Stimulated activated CD4-positive, alpha-beta T cell treated with anti-CD3 and anti-CD28 coated beads, Interleukin-2, amount 100 ng/mL, for 24 hours (primary cell): ENCODE measurements at places on chromosomes 4 and X.

DNA sequence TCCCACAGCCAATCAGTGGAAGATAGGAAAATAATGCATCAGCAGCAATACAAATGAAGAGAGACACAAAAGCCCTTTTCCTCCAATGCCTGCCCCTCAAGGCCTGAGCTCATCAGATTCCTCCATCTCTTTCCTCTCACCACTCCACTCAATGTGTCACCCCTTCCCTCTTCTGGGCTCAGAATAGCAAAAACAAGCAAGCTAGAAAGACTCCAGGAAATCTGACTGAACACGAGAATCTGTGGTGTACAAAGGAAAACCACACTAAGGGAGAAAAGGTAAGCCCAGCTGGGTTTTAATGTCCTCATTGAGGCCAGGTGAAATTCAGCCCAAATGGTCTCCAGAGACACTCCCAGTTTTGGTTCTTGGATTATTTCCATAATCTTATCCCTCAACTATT is 46.3 kb downstream of the ARHGEF9 start:
- no peak for DNase-seq

- DNase-seq: no peak
Observed at GRCh38 chr4:25795566-25796454, 67.0 kb downstream of the SEL1L3 start.

- DNase-seq: no peak
Observed at GRCh38 chr4:149353241-149353640, 462.4 kb downstream of the IQCM start.

DNA sequence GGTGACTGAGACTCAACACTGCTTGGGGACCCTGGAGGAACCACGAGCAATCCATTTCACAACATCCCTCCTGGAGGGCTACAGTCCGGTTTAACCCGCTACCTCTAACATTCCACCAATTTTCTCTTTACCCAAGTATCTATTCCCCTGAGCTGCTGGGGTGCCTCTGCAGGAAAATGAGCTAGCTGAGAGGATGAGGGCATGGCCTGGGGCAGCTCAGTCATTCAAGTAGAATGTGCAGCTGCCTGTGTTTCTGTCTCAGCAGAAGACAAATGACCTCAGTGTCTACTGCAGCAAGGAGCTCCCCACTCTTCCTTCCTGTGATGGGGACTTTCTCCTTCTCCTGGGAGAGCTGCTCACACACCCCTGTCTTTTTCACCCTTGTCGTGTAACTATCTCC is 120.8 kb downstream of the ZNF518B start:
- no peak for DNase-seq

GRCh38 chr4:10891866-10892265 is 207.3 kb upstream of the CLNK start:
- no peak for DNase-seq

- DNase-seq: no peak
Observed at GRCh38 chr4:172686021-172686420, 482.6 kb upstream of the GALNT7 start.

DNA sequence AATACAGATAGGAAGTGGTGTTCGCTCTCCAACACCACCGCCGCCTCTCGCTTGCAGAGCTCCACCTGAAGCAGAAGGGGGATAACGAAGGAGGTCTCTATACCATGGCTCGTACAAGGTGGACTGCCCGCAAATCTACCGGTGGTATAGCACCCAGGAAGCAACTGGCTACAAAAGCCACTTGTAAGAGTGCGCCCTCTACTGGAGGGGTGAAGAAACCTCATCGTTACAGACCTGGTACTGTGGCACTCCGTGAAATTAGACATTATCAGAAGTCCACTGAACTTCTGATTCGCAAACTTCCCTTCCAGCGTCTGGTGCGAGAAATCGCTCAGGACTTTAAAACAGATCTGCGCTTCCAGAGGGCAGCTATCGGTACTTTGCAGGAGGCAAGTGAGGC is 5.2 kb upstream of the BMP15 start:
- peak; percentile 3 for DNase-seq

DNA sequence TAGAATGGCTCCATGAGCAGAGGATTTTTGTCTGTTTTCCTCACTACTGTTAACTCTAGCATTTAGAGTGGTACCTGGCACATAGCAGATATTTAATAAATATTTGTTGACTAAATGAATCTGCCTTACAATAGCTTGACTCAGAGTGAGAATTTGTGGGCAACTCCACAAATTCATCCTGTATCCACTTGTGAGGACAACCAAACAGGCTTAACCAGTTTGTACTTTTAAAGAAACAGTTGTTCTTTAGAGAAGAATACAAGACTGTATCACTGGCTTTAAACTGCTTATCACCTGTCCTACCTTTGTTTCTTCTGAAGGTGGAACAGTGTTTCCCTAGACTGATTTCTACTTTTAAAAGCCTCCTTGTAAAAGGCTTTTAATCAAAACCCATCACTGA is 141.3 kb upstream of the SH3RF1 start:
- DNase-seq: no peak

- DNase-seq: no peak
Observed at GRCh38 chrX:112734290-112734689, 54.6 kb upstream of the LHFPL1 start.

DNA sequence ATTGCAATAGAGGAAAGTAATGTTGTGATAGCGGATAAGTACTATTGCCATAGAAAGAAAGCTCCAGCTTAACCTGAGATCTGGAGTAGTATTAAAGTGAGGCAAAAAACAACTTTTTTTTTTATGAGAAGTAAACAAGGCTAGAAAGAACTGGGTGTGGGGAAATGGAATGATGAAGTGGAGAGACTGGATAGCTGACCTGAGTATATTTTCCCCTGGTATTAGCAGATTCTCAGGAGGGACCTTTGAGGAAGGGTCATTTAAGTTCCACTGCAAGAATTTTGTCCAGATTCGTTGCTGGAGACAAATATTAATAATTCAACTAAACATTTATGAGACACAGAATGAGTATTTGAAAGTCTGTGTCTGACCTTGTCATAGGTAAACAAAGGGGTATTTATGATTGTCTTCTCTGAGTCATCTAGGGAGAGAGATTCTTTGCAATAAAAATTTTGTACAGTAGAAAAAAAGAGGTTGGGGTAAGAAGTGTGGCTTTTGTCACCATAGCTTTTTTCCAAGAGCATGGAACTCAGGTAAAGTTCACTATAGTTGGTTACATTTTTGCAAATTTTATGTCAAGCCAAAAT is 2095.9 kb downstream of the ARAP2 start:
- no peak for DNase-seq

DNA sequence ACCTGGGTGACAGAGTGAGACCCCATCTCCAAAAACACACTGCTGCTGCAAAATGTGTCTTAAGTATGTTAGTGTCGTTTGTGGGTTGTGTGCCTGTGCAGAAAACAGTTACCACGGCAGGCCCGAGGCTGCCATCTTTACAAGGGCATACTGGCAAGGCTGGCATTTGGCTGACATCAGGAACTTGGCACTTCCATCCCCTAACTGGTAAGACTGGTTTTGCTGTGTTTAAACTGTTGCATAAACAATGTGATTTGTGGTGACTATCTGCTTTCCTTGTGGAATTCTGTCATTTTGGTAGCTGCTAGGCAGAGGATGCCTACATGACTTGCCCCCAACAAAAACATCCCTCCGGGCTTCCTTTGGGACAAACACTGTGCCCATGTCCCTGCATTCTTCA is 12.3 kb downstream of the LRP2BP start:
- no peak for DNase-seq

- no peak for DNase-seq
Observed at GRCh38 chrX:65516756-65517155, 17.8 kb downstream of the LAS1L start.

GRCh38 chr4:156906325-156906724 is 65.3 kb downstream of the PDGFC start:
- no peak for DNase-seq

- DNase-seq: no peak
Observed at GRCh38 chr4:8589823-8590545, 2.6 kb upstream of the CPZ start.

GRCh38 chrX:38638952-38639529 is 77.7 kb downstream of the TSPAN7 start:
- DNase-seq: no peak
